Activated CD4-positive, alpha-beta T cell treated with anti-CD3 and anti-CD28 coated beads, Interleukin-2, amount 10 ng/mL, durations not matched to agents 7 days and 5 days (primary cell): ENCODE measurements at places on chromosomes 11 and 22. TPM values are rescaled to one million over a fixed set of nuclear protein-coding genes. Genes with fewer than 3 reads are reported as not detected.
A peak's percentile ranks its signal among the peaks of the same experiment; 100 is the strongest.

The RIMBP3B gene
- 0.84 TPM for total RNA-seq

The SCGB1C1 gene
- total RNA-seq, result not detected

DNA sequence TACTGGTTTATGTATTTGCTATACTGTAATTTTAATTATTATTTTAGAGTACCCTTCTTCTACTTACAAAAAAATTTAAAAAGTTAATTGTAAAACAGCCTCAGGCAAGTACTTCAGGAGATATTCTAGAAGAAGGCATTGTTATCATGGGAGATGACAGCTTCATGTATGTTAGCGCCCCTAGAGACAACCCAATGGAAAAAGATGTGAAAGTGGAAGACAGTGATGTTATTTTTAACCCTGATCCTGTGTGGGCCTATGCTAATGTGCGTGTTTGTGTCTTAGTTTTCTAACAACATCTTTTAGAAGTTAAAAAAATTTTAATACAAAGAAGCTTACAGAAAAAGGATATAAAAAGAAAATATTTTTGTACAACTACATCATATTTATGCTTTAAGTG lies 205.0 kb downstream of the FAM76B start:
- no peak for DNase-seq

The GAL3ST1 gene
- not detected for total RNA-seq

DNA sequence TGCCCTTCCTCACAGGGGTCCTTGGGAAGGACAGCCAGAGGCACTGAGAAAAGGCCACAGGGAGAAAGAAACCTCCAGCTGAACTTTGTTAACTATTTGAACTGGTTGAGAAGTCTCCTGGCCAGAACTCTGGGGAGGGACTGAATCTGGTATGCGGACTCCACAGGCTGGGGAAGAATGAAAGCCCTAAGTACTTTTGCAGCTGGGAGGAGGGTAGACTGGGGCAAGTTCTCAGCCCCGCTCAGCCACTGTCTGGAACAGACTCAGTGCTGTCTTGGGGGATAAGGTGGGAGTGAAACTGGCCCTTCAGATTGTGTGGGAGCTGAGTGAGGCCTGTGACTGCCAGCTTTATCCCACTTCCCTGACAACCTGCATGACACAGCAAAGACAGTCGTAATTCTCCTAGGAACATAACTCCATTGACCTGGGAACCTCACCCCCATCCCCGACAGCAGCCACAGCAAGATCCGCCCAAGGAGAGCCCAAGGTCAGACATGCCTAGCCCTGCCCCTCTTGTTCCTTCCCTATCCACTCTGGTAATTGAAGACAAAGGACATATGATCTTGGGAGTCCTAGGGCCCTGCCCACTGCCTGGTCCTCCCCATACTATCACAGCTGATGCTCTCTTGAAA lies 475.1 kb upstream of the CNTN5 start:
- DNase-seq, result no peak

DNA sequence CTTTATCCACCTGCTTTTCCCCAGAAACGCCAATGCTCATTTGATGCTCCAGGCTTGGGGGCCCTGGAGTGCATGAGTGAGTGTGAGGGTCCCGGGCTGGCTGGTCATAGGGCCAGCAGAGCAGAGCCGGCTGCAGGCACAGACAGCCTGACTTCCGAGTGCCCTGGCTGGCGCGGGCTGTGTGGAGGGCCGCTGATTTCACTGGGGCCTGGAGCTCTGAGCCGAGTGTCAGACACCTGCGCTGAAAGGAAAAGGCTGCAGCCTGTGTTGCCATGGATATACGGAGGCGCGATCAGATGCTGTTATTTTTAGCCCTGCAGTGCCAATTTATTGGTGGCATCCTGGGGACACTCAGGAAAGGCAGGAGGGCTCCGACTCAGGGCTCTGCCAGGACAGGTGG lies 87.6 kb downstream of the ST3GAL4 start:
- no peak for DNase-seq

The FGF4 gene
- not detected for total RNA-seq

The KCNQ1 gene
- 24.3 TPM for total RNA-seq

The ZC3H7B gene
- 49.3 TPM for total RNA-seq

- DNase-seq, result peak; percentile 4
Measured at GRCh38 chr11:61069427-61069826, 32.9 kb upstream of the CD5 start.

The MTMR3 gene
- 24.3 TPM for total RNA-seq

- DNase-seq, result no peak
Measured at GRCh38 chr22:23306926-23307325, 126.6 kb downstream of the BCR start.

The CTTN gene
- total RNA-seq, result 0.42 TPM

GRCh38 chr22:21075516-21076138 lies 29.9 kb downstream of the LRRC74B start:
- DNase-seq, result no peak

DNA sequence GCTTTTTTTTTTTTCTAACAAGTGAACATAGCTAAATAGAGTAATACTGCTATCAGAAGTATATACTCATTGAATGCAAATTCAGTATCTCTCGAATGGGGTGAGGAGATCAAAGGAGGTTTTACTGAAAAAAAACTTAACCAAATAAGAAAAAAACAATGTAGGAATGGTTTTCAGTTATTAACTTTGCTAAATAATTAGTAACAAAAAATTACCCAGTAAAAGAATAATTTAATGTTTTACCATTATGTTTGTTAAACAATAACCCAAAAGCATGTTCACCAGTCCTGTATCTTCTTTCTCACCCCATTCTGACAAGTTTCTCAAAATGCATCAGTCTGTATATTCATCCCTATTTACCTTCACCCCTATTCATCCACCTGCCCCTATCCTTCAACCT lies 22.6 kb upstream of the CTSC start:
- DNase-seq, result no peak

DNA sequence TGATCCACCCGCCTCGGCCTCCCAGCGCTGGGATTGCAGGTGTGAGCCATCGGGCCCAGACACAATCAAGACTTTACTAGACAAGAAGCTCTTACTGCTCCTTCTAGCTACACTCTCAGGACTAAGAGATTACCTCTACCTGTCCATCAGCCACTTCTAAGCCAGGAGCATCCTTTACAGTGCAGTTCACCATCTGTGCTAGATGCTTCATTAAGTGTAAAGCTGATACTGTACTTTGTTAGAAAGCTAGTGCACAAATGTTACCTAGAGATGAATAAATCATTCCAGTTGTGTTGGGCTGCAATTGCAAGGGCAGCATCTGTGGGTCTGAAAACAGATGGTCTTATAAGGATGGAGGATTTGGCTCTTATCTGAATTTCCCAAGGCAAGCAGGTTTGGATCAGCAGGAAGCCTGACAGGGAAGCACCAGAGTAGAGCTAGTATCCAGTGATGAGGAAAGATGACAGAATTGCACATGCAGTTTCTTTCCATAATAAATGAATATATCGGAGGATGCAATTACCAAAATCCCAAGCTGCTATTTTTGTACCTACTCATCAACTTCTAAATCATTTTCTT lies 58.3 kb downstream of the FAM168A start:
- DNase-seq, result no peak

GRCh38 chr11:114148013-114148382 lies 88.5 kb downstream of the ZBTB16 start:
- DNase-seq, result no peak

- DNase-seq, result no peak
Measured at GRCh38 chr11:45319077-45319476, 32.9 kb upstream of the SYT13 start.

DNA sequence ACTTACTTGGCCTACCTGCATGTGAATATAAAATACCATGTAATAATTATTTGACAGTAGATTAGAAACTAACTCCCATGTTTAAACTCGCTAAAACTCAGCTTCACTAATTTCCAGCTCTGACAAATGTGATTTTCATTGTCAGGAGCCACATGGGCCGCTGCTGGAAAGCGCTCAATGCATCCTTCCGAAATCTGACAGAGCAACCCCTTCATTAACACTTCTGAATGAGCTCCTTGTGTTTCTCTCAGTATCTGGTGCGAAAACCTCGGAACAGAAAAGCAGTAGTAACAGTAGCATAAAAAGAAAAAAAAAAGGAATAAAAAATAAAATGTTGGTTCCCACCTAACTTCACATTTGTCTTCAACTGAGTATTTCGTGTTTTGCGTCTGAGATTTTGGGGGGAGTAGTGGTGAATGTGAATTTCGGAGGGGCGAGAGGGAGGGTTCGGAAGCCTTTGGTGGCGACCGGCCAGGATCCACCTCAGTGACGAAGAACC lies 710 bp downstream of the MTCH2 start:
- no peak for DNase-seq
